ENCODE measurements at places on chromosomes 16 and 17.

DNA sequence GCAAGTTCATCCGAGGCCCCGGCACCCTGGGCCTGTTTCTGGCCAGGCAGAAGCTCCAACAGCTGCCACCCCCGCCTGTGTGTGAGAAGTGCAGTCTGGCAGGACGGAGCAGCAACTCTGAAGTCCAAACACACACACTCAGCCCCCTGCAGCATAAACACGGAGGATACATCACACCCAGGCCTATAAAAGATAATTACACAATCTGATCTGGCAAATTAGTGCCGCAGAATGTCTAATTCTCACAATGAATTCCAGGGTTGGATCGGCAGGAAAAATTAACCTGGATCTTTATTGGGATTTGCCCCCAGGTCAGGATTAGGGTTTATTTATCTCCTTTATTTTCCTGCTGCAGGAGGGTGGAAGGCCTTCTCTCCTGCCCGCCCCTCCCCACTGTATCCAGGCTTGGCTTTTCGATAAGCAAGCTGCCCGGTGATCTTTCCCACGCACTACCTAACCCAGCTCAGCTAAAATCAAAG, 311.4 kb downstream of the SOX9 start:
- DNase-seq: no peak

DNA sequence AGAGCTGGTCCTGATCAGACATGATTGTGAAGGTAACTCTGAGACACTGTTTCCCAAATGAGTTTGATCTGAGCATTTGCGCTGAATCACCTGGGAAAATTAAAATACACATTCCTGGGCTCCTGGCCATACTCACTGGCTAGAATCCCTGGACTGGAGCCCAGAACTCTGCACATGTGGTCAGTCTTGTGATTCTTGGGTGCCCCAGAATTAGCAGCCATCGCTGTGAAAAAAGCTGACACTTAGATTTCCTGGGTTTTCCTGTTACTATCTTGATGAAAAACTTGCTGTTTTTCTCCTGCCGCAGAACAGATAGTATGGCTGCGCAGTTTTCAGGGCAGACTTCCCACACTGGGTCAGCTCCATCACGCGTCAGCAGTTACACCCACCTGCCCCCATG, 24.6 kb downstream of the NECAB2 start:
- no peak for DNase-seq

- no peak for DNase-seq
Observed at GRCh38 chr17:61135782-61136181, 263.9 kb upstream of the TBX2 start.

- DNase-seq: no peak
Observed at GRCh38 chr17:7903154-7904103, 12.7 kb downstream of the RNF227 start.

DNA sequence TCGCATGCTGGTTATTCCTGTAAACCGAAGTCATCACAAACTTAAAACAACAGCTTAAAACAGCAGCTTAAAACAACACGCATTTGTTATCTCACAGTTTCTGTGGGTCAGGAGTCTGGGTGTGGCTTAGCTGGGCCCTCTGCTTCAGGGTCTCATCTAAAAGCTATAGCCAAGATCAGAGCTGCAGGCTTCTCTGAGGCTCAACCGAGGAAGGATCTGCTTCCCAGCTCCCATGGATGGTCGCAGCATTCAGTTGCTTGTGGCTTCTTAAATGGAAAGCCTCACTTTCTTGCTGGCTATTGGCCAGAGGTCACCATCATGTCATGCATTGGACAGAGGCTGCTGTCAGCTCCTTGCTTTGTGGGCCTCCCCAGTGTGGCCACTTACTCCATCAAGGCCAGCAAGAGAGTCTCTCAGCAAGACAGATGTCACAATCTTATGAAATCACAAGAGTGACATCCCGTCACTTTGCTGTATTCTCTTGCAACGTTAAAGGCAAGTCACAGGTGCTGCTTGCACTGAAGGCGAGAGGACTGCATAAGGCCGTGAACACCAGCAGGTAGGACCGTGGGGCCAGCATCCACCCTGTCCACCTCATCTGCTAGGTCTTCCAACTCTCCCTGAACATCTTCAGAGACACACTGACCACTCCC, 117.9 kb upstream of the TNRC6C start:
- DNase-seq: no peak

DNA sequence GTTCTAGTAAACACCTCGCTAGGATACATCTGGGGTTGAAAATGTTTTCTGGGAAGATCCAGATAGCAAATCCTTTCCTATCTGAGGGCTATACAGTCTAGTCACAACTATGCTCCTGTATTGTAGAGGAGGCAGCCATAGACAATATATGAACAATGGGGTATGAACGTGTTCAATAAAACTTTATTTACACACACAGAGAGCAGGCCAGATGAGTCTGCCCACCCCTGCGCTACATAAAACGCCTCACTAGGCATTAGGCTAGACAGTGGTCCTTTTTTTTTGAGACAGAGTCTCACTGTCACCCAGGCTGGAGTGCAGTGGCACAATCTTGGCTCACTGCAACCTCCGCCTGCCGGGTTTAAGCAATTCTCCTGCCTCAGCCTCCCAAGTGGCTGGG, 11.1 kb downstream of the USP36 start:
- DNase-seq: no peak

DNA sequence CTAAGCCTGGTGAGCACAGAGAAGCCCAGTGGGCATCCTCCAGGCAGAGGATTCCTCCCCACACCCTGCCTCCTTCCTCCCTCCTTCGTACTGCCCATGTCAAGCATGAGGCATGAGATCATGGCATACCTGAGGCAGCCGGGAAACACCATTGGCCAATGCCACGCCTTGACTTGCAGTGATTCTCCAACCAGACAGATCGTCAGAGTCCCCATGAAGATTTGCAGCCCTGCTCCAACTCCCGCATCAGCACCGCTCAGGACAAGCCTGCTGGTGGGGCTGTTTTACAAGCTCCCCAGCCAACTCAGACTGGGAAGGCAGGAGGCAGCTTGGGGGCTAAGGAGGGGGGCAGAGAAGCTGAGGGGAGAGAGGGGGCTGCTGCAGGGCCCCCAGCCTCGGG, 2.9 kb upstream of the KRT16 start:
- no peak for DNase-seq

DNA sequence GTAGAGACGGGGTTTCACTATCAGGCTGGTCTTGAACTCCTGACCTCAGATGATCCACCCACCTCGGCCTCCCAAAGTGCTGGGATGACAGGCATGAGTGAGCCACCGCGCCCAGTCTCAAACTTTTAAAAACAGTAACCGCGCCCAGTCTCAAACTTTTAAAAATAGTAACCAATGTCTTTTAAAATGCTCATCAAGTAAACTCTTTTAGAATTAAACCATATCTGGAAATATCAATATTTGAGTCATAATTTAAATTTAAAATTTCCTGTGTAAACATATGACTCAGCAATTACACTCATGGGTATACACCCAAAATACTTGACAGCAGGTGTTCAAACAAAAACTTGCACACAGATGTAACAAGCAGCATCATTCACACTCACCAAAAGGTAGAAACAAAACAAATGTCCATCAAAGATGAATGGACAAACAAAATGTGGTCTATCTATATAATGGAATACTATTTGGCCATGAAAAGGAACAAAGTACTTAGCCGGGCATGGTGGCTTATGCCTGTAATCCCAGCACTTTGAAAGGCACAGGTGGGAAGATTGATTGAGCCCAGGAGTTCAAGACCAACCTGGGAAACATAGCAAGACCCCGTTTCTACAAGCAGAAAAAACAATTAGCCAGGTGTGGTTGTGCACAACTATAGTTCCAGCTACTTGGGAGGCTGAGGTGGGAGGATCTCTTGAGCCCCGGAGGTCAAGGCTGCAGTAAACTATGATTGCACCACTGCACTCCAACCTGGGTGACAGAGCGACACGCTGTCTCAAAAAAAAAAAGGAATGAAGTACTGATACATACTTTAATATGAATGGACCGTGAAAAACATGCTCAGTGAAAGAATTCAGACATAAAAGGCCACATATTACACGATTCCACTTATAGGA, 20.2 kb downstream of the ENPP7 start:
- no peak for DNase-seq

DNA sequence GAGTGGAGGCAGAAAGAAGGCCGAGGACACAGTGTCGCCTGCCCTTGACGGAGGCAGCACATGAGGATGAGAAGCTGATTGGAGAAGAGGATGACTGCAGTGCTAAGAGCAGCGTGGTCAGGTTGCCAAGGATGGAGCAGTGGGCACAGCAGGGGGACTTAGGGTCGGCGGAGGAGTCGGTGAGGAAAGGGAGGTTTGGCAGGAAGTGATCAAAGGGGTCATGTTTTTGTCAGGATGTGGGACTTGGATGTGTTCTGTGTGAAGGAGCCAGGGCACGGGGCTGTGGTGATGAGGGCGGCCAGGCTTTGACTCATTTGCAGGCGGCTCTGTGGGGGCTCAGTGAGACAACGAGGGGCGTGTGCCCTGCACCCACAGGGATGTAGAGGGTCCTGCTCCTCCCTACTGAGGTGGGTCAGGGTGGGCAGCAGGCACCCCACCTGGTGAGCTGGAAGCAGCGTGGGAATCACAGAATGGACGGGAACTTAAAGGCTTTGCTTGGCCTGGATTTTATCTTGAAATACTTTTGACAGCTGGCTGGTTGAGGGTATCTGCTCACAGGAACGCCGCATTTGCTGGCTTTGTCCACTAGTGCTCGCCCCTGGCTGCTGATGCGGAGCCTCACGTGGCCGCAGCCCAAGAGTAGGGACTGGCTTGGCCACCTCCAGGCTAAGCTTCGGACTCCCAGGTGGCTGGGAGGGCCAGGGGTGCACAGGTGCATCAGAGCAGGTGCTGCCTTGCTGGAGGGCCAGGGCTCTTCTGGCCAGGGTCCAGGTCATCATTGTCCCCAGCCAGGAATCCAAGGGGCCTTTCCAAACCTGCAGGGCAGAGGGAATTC, 6.0 kb downstream of the MPG start:
- no peak for DNase-seq

DNA sequence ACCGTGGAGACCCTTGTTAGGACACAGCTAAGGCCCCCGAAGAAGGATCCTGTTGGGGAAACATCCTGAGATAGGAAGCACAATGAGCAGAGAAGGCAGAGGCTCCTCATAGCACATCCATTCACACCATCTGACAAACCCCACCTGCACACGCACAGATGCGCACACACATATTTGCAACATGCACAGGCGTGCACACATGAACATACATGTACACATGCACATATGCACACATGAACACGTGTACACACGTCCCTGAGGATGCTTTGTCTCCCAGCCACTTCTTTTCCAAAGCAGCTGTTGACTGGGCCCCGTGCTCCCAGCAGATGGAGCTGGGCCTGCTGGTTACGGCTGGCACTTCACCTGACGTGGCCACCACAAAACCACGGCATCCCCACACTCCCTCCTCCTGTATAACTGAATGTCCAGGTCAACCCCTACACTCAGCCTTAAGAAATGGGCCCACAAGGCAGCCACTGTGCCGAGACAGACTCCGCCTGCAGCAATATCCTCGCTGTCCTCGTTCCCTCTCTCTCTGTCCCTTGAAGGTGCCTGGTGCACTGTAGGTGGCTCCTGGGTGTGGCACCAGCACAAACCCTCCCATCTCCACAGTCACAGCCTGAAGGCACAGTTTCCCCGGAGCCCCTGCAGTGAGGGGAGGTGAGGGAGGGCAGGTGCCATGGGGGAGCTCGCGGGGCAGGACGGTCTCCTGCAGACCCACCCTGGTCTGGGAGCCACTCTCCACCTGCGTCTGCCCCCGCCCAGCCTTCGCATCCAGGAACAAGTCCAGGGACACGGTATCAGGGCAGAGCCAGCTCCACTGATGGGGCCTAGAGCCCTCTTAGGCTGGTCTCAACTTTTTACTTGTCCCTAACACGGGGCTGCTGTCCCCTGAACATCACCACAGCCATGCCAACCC, 183.0 kb downstream of the RBFOX3 start:
- no peak for DNase-seq

DNA sequence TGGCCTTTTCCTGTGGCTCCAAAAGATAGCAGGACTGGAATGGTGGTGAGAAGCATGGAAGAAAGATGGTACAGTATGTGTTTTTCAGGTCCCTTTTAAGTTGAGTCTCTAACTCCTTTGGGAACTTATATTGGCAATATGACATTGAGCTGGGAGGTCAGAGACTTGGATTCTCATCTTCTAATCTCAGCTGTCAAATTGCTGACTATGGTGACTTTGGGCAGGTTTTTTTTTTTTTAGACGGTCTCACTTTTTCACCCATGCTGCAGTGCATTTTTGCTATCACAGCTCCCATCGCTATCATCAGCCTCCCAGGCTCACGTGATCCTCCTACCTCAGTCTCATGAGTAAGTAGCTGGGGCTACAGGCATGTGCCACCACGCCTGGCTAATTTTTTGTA, 15.1 kb upstream of the CDK5R1 start:
- DNase-seq: no peak

DNA sequence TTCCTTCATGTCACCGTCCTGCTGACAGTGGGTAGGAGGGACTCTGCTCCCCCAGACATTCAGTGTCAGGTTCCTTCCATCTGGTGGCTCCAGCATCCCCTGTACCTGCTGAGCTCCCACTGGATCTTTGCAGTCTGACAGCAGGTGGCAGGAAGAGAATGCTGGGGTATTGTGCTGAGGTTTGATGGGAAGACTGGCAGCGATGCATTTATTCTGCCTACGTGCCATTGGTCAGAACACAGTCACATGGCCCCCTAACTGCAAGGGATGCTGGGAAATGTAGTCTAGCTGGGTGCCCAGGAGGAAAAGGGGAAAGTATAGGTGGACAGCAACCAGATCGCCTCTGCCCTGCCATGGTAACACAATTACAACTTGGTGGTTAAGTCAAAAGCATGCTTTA, 44.4 kb downstream of the IRX3 start:
- DNase-seq: no peak

GRCh38 chr16:10812312-10813098, 6.1 kb downstream of the TVP23A start:
- no peak for DNase-seq

GRCh38 chr17:82963104-82963950, 116.1 kb upstream of the METRNL start:
- DNase-seq: no peak

DNA sequence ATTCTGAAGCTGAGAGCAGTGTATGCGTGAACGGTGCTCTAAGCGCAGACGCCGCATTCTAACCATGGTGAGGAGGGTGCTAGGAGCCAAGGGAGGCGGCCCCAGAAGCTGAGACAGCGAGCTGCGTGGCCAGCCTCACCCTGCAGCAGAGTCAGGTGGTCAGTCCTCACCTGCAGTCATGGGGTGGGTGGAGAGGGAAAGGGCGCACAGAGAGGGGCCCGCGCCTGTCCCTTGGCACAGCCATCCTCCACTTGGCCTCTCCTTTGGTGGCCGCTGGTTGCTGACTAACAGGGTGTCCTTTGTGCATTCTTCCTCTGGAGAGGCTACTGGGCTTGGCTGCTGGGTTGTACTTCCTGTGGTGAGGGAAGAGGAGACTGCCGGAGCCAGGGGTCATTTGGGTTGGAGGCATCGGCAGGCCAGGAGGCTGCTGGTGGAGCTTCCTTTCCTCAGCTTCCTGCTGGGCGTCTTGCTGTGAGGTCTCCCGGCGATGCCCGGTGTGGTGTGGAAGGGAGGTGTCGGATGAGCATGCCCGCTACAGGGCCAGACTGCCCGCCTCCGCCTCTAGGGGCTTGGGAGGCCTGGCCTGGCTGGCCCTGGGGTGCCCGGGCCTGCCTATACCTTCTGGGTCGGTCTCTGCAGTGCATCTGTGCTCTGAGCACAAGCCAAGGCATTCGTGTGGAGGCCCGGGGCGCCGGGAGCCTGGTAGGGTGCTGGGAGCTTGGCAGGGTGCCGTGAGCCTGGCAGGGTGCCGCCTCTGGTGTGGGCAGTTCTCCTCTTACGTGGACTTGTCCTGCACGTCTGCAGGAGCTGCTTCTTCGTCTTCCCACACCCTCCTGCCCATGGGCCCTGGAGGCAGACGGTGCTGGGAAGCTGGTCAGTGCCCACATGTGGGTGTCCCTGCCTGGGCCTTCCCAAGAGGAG, 17.4 kb downstream of the RNF213 start:
- no peak for DNase-seq
